Ovary (tissue), 10 donors: ENCODE measurements at places on chromosomes 11 and 22. TPM values are rescaled to one million over a fixed set of nuclear protein-coding genes. Genes with fewer than 3 reads are reported as not detected.

DNA sequence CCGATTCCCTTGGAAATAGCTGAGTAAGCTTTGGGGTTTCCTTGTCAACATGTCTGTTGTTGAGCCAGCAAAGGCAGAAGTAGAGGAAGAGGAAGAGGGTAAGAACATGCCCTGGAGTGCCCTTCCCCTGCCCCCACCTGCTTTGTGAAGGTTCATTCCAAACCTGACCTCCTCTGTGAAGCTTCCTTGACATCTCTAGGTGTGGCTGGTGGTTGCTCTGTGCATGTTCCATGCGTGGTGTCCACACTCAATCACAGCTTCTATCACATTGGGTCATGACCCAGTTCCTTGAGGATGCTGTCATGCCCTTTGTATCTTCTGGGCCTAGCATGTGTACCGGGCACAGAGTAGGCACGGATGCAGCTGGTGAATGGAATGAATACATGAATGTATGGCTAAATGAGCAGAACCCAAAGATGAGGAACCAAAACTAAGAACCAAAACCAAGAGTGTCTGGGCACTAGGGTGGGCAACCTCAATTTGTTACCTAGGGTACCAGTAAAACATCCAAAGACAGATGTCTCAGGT lies 23.7 kb upstream of the FXYD6 start:
- peak; percentile 6 for DNase-seq
- no peaks in the 10 kb centered on the region for H3K27me3 ChIP-seq
- H3K27ac ChIP-seq = no peak overlapping the region

The OR4D5 gene
- not detected for total RNA-seq

- no peak for DNase-seq
- H3K27ac ChIP-seq = peak overlapping the region; percentile 66
- no peaks in the 10 kb centered on the region for H3K36me3 ChIP-seq
- no peaks in the 10 kb centered on the region for H3K27me3 ChIP-seq
Measured at GRCh38 chr11:118530180-118530682, 761 bp upstream of the TMEM25 start.

The OR10A2 gene
- total RNA-seq = not detected

- H3K27ac ChIP-seq = no peak overlapping the region
- no peak for DNase-seq
- H3K27me3 ChIP-seq = no peaks in the 10 kb centered on the region
Measured at GRCh38 chr22:35103761-35104160, 37.8 kb downstream of the ISX start.

- peak; percentile 4 for DNase-seq
- no peaks in the 10 kb centered on the region for H3K27me3 ChIP-seq
- no peak overlapping the region for H3K27ac ChIP-seq
- H3K4me3 ChIP-seq = no peak overlapping the region
- no peaks in the 10 kb centered on the region for H3K36me3 ChIP-seq
- no peaks in the 10 kb centered on the region for H3K4me1 ChIP-seq
Measured at GRCh38 chr11:2517016-2517385, 72.2 kb downstream of the KCNQ1 start.

GRCh38 chr22:38832005-38832978 lies 11.5 kb downstream of the NPTXR start:
- no peak for DNase-seq
- H3K27ac ChIP-seq = no peak overlapping the region
- H3K4me3 ChIP-seq = no peak overlapping the region
- H3K27me3 ChIP-seq = no peaks in the 10 kb centered on the region
- no peaks in the 10 kb centered on the region for H3K36me3 ChIP-seq
- H3K4me1 ChIP-seq = no peaks in the 10 kb centered on the region

- no peaks in the 10 kb centered on the region for H3K27me3 ChIP-seq
- H3K36me3 ChIP-seq = no peaks in the 10 kb centered on the region
- no peak overlapping the region for H3K27ac ChIP-seq
- DNase-seq = no peak
- peaks cover 3% of the 10 kb centered on the region for H3K4me1 ChIP-seq
- H3K4me3 ChIP-seq = no peak overlapping the region
Measured at GRCh38 chr22:50236731-50237409, 8.0 kb downstream of the TUBGCP6 start.

The ENTHD1 gene
- total RNA-seq = not detected

GRCh38 chr11:17794981-17795380 lies 60.4 kb downstream of the KCNC1 start:
- no peaks in the 10 kb centered on the region for H3K36me3 ChIP-seq
- no peaks in the 10 kb centered on the region for H3K4me1 ChIP-seq
- DNase-seq = no peak

- no peaks in the 10 kb centered on the region for H3K36me3 ChIP-seq
- DNase-seq = no peak
Measured at GRCh38 chr11:117610045-117610444, 187.0 kb downstream of the DSCAML1 start.

The FAM180B gene
- total RNA-seq = not detected

The RFPL2 gene
- not detected for total RNA-seq

DNA sequence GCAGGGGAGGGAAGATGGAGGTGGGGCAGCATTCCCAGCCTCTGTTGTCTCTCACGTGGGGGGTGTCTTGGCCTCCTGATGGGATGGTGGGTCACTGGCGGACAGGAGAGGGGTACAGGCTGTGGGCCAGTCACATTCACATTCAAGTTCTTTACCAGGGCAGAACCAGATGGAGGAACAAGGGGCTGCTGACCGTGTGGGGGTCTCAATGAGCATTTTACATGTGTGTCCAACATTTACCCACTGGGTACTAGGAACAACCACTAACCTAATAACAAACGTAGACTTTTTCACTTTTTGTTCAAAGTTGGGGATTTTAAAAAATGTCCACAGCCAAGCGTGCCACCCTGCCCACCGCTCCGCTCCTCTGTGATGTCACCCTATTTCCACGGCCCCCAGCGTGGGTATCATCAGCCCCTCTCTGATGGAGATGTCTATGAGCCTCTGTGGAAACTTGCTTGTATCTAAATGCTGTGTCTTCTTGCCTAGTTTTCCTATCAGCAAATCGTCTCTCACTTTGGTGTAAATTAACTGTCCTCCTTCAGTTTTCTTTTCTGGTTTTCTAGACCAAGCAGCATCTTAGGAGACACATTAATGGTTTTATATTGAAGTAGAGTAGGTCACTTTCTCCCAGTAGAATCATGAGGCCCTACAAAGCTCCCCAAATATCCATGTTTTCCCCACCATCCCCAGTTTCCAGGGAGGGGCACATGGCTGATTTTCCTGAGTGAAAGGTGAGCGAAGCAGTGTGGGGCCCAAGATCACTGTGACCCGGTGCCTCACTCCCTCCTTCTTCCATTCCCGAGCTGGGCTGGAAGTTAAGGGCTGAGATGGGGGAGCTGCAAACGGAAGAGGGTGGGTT lies 936.7 kb downstream of the BRD1 start:
- H3K4me3 ChIP-seq = no peak overlapping the region
- no peak overlapping the region for H3K27ac ChIP-seq
- H3K27me3 ChIP-seq = no peaks in the 10 kb centered on the region
- no peak for DNase-seq
- no peaks in the 10 kb centered on the region for H3K4me1 ChIP-seq

DNA sequence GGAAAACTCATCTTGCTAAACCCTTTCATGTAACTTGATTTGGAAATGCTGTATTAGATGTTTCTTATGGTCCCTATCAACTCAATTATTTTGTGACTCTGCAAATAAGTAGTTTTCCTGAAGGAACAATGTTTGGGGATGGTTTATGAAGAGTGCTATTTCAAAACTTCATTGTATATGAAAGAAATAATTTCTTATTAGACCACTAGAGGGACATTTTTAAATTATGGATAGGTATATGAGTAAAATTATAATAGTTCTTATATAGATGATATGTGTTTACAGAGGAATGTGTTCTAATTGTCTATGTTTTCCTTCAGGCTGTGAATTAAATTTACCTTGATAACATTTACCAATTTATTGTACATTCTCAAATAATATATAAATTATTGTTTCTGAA lies 509.4 kb upstream of the RAG2 start:
- H3K36me3 ChIP-seq = no peaks in the 10 kb centered on the region
- H3K4me1 ChIP-seq = no peaks in the 10 kb centered on the region
- H3K27ac ChIP-seq = no peak overlapping the region
- H3K27me3 ChIP-seq = no peaks in the 10 kb centered on the region
- no peak for DNase-seq

DNA sequence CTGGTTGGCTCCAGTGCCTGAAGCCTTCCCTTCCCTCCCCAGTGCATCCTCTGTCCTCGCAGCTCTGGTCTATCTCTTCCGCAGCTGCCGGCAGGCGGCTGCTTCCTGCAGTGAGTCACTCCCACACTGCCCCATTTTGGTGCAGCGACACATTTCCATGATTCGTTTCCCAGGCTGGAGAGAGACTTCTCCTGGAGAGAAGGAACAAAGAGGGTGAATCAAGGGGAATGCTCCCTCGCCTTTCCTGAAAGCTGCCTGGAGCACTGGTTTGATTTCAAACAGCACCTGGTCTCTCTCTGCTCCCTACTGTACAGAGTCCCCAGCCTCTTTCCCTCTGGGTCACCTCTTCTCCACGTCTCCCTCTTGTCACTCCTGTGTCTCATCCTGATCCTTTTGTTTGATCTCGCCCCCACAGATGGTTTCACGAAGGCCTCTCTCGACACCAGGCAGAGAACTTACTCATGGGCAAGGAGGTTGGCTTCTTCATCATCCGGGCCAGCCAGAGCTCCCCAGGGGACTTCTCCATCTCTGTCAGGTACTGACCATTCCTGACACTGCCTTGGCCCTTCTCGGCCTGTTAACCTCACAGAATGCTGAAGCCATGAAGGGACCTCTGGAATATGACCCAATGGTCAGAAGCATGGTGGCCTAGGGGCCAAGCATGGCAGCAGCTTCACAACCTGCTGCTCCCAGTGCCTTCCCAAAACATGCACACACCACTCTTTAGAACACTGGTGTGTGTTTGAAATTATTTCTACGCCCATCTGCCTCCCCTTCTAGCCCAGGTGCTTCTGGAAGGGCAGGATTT lies at the start of gene TMA7B:
TMA7B (plus strand) TSS at position 758 of the 808 bp plus-strand sequence. CDS start 3,978 bp downstream, outside the sequence.
- H3K27me3 ChIP-seq = no peaks in the 10 kb centered on the region
- no peak within 1 kb of the TSS for H3K4me3 ChIP-seq
- no peaks in the 10 kb centered on the region for H3K36me3 ChIP-seq
- no peak for DNase-seq
- H3K27ac ChIP-seq = no peak within 1 kb of the TSS
- no peaks in the 10 kb centered on the region for H3K4me1 ChIP-seq

The GRAP2 gene
- total RNA-seq = 0.78 TPM

The GTSE1 gene
- total RNA-seq = 0.35 TPM

The LRRC74B gene
- total RNA-seq = 0.25 TPM

- H3K27ac ChIP-seq = no peak overlapping the region
- no peaks in the 10 kb centered on the region for H3K36me3 ChIP-seq
- no peak overlapping the region for H3K4me3 ChIP-seq
- H3K27me3 ChIP-seq = no peaks in the 10 kb centered on the region
- peak; percentile 15 for DNase-seq
Measured at GRCh38 chr11:2581931-2582350, 117.9 kb downstream of the KCNQ1OT1 start.

The ZNF74 gene
- 16.8 TPM for total RNA-seq
